ENCODE measurements at places on chromosomes 16 and 17.

DNA sequence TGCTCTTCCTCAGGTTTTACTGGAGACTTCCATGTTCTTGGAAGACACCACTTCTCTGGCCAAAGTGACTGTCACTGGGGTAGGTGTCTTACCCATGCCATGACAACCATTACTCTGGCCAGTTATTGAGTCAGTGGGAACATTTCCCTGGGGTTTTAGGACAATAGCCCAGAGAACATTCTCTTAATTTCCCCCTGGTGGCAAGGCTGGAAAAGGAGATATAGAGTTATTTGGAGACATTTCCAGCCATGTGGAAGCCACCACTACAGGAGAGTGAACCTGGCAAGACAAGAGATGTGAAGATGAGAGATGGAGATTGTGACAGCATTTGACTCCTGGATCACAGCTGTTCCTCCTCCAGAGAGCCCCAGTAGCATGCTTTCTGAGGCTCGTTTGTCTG is 106.2 kb downstream of the CDK5R1 start:
- DNase-seq: no peak

GRCh38 chr16:55539488-55539887 is 27.0 kb upstream of the CAPNS2 start:
- no peak for DNase-seq

- DNase-seq: peak; percentile 32
Observed at GRCh38 chr16:85659805-85660511, 28.8 kb downstream of the GINS2 start.

GRCh38 chr17:39026980-39027451 is 59.8 kb upstream of the FBXO47 start:
- DNase-seq: no peak

- DNase-seq: no peak
Observed at GRCh38 chr17:46815474-46816353, 2.8 kb downstream of the WNT3 start.

- DNase-seq: no peak
Observed at GRCh38 chr16:81755915-81756614, 23.0 kb upstream of the PLCG2 start.

GRCh38 chr16:30867747-30868146 is 26.1 kb downstream of the BCL7C start:
- no peak for DNase-seq

GRCh38 chr17:66893382-66893781 is 58.5 kb downstream of the CACNG5 start:
- DNase-seq: no peak

GRCh38 chr16:86044881-86045590 is 146.1 kb downstream of the IRF8 start:
- DNase-seq: peak; percentile 11

GRCh38 chr17:8632061-8632460 is 1.5 kb upstream of the MYH10 start:
- no peak for DNase-seq

GRCh38 chr16:59042301-59042700 is 308.2 kb upstream of the GOT2 start:
- DNase-seq: no peak

- no peak for DNase-seq
Observed at GRCh38 chr17:61479493-61480413, 27.5 kb downstream of the TBX4 start.

DNA sequence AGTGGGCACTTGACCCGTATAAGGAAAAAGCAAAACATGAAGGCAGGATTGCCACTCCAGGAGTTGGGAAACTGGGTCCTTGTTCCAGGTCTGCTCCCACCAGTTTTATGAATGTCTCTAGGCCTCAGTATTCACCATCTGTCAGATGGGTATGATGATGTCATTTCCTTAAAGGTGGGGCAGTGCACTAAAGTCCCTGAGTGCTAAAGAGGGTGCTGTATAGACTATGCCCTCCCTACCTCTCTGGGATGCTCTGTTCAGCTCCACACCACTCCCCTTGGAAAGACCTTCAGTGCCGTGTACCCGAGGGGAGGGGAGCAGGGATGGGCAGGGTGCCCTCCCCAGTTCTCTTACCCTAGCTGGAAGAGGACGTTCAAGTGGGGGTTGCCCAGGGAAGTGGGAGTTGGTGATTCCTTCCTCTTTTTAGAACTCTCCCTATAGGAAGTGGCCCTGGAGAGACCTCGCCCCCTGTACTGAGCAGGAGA is 2.2 kb downstream of the LASP1 start:
- no peak for DNase-seq

GRCh38 chr16:77822661-77823060 is 34.3 kb downstream of the VAT1L start:
- no peak for DNase-seq

GRCh38 chr16:22721511-22722100 is 92.4 kb upstream of the HS3ST2 start:
- no peak for DNase-seq

GRCh38 chr17:65219707-65220106 is 82.5 kb downstream of the RGS9 start:
- no peak for DNase-seq

DNA sequence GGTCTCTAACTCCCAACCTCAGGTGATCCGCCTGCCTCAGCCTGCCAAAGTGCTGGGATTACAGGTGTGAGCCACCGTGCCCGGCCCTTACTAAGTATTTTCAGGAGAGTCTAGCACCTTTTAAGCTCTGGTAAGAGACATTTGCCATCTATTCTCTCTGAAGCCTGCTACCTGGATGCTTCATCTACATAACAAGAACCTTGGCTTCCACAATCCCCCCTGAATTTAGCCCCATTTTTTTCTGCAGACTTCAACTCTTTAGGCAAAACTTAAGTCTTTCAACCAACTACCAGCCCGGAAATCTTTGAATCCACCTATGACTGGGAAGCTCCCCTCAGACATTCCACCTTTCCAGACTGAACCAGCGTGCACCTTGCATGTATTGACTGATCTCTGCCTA is 14.0 kb upstream of the UBE2I start:
- DNase-seq: no peak

DNA sequence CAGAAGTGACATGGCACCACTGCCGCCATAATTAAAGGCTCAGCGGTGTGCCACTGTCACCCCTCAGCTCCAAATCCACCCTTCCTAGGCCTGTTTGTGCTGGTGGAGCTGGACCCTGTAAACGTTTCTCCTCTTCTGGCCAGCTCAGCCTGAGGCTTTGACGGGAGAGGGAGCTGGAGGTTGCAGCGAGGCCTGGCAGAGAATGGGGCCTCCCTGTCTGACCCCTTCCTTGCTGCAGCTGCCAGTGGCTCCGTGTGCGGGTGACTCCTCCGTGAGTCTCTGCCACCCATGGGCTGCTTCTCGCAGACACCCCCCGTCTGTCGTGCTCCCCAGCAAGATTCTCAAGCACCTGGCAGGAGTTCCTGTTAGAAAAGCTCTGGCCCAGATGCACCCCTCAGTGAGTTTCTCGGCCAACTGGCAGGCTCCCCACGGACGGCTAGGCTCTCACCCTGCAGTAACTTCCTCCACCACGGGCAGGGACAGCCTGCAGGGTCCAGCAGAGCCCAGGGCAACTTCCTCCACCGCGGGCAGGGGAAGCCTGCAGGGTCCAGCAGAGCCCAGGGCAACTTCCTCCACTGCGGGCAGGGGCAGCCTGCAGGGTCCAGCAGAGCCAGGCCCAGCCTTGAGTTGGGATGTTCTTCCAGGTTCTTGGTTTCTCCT is 4.7 kb upstream of the CHMP6 start:
- no peak for DNase-seq

- DNase-seq: no peak
Observed at GRCh38 chr17:38597375-38597774, 8.4 kb downstream of the SRCIN1 start.

GRCh38 chr16:85306071-85306792 is 194.0 kb upstream of the CIBAR2 start:
- DNase-seq: peak; percentile 72

GRCh38 chr17:40087049-40087794 is 13.2 kb downstream of the NR1D1 start:
- DNase-seq: no peak

DNA sequence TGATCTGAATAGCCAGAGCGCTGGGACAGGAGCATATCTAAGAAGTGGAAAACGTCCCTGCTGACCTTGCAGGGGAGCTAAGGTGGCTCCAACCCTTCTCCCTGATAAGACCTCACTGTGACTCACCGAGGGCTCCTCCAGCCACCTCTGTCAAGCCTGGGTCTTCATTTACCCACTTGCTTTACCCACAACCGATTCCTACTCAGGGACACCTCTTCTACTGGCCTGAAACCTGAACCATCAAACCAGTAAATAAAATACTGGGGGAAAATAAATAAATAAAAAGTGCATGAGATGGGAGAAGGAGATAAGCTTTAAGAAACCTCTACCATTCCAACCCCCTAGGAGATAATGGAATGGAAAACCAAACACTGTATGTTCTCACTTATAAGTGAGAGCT is 80.2 kb upstream of the ALOX12 start:
- no peak for DNase-seq

DNA sequence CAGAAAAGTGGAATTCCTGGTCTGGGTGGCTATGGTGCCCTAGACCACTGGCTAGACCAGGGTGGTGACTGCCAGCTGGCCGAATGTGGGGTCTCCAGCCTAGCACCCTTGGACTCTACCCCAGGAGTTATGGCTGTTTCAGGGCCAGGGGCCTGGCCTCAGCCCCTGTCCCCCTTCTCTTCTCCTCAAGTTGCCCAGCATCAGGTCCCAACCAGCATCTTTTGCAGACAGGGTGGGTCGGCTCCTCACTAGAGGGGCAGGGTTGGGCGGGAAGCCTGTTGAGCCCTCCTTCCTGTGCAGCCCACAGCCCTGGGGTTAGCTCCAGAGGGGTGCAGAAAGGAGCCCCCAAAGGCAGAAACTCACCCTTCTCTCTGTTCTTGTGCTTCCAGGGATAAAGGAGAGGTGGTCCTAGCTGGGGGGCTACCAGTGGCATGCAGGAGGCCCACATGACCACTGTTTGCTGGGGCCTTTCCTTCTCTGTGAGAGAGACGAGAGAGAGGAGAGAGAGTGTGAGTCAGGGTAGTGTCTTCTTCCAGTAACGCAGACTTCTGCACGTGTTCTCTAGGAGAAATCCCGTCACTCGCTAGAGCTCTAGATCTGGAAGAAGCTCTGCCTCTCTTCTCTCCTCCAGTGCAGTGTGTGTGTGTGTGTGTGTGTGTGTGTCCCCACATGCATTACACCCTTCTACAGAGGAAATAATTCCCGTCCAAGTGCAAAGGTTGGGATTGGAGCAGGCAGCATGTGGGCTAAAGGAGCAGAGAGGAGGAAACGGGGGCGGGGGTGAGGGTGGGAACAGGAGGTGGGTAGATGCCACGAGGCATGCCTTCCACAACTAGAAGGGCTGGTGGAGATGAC is 209.4 kb downstream of the SEC14L1 start:
- no peak for DNase-seq

GRCh38 chr17:79620207-79621038 is 9.6 kb upstream of the RBFOX3 start:
- DNase-seq: no peak

DNA sequence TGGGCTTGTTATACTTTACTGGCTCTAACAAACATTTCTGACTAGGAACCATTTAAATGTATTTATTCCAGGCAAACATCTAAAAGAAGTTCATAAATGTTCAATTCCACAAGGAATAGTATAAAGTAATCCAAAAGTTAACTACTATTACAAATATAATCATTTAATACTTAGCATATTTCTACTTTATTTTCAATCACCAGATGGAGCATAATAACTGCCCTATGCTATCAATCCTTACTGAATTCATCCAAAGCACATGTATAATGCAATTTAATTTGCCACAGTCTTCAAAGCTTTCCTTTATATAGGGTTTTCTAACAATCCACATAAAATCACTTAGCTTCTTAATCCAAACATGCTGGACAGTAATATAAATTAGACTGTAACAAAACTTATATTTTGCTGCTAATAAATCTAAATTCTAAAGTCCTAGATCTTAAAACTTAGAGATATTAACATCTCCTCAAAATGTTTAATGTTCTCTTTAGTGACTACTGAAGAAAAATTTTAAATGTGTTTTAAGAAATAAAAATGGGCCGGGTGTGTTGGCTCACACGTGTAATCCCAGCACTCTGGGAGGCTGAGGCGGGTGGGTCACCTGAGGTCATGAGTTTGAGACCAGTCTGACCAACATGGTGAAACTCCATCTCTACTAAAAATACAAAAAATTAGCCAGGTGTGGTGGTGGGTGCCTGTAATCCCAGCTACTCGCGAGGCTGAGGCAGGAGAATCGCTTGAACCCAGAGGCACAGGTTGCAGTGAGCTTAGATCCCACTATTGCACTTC is 5.9 kb downstream of the MEIOB start:
- DNase-seq: no peak

GRCh38 chr17:63295288-63295687 is 150.8 kb downstream of the CYB561 start:
- no peak for DNase-seq

GRCh38 chr16:26330654-26331053 is 638.9 kb downstream of the HS3ST4 start:
- no peak for DNase-seq

DNA sequence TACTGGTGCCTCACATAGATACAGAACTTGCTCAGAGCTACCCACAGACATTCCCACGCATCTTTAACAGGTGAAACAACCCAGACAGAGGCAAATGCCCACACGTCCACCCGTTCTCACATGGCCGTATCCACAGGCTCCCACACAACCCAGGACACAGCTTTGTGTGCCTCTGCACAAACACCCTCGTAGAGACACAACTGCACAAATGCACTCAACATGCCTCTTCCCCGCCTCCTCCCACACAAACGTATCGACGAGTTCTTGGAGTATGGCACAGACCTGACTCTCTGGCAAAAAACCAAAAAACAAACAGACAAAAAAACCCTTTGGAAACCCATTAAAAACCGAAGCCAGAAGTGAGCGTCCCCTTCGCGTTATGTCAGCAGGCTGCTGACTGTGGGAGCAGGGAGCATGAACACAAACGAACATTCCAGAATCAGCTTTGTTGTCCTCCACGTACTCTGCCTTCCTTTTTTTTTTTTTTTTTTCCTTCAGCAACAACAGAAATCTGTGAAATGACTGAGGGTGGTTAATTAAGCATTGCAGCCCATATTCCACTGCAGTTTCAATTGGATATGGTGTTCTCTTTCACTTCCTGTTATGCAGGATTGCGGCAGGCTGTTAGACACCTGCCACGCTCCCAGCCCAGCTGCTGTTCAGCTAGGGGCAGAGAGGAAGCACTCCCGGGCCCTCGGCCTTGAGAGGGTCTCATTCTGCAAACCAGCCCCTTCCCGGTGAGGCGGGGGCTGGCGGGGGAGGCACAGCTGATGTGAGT is 313.7 kb downstream of the MAF start:
- DNase-seq: peak; percentile 12

DNA sequence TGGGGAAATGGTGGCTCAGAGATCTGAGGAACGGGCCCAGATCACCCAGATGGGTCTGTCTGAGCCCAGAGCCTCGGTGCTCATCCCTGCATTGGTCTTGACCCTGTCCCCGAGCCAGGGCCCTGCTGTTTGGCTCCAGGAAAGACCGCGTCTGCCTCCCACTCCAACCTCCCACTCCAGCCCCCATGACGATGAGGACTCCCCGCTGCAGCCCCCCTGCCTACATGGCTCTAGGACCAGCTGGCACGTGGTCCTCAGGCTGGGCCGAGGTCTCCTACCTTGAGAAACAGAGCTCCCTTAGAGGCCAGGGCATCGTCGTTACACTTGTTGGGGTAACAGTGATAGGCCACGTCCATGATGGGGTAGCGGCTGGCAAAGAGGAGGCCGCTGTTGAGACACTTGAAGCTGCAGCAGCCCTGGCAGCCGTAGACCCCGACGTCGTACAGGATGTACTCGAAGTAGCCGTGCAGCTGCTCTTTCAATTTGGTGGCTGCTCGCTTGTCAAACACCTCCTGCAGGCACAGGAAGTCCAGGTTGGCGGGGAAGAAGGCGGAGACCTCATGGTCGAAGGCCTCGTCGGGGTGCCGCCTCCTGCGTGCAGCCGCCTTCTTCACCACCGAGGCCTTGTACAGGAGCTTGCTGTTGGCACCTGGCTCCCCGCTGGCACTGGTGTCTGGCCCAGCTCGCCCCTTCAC is 59.9 kb downstream of the PRMT7 start:
- no peak for DNase-seq

Data from activated CD4-positive, alpha-beta T cell treated with anti-CD3 and anti-CD28 coated beads for 4 hours (primary cell).